Stimulated activated CD4-positive, alpha-beta T cell treated with anti-CD3 and anti-CD28 coated beads, Interleukin-12 subunit alpha, Interleukin-12 subunit beta, amount 100 ng/mL, for 4 hours (primary cell): ENCODE measurements at places on chromosomes 7 and 10.

DNA sequence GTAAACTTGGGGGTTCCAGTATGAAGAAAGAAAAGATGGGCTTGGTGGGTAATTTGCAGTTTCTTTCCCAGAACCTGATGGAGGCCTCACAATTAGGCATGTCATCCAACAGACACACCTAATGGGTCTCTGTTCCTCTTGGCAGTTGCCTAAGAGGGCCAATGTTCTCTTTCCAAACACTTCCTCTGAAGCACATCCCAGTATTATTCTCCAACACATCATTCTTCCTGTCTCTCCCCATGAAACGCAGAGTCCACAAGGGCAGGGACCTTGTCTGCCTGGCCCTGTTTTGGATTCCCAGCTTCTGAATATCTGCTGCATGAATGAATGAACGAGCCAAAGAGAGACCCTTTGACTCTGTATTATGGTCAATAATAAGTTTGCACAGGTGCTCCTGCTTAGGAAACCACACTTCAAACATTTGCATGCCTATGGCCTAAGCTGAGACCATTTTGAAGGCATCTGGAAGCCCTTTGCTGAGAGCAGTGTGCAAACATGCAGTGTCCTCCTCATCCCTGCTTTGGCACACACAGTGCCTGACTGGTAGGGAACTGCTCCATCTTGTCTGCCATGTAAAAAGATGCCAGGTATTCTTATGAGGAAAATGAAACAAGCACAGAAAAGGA, 100.9 kb upstream of the CHST15 start:
- DNase-seq = no peak

DNA sequence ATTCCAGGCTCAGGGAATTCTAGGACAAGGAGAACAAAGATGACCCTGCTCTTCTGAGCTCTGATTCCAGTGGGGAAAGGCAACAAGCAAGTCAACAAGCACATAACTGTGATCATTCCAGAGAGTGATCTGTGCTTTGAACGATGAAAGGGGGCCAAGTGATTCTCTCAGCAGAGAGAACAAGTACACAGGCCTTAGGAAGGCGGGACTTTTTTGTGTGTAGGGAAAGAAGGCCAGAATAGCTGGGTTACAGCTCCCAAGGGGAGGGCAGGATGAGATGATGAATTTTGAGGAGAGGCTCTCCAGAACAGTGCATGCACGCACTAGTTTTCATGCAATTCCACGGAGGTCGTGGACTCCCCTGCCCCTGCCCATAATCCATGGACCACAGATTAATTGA, 565.2 kb downstream of the SDK1 start:
- no peak for DNase-seq

- DNase-seq = no peak
Measured at GRCh38 chr10:100008708-100009282, 952 bp downstream of the DNMBP start.

GRCh38 chr7:66679633-66680244, 51.1 kb downstream of the KCTD7 start:
- no peak for DNase-seq

DNA sequence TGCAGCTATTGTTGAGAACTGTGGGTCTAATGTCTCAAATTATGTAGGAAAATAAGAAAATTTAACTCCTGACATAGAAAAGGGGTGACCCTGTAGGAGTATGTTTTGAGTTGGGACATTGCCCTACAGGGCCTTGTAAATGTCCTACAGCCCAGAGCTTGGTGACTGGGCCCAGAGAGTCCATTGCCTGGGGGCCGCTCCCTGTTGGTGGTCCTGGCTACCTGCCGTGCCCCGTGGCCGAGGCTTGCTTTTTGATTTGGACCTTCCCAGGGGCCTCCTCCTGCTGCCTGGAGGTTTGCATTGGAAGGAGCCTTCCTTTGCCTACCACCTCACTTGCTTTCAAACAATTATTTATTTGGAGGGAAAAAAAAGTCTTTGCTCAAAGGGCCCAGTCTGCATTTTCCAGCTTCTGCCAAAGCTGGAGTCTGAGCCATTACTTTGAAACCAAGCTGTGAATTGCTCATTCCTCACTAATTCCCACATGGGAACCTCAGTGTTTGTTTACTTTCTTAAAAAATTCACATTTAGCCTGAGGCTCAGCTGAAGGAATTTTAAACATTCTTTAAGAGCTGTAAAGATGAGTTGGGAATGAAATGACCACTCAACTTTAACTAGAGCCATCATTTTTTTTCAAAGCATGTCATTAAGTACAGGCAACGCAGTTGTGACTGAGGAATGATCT, 355.0 kb downstream of the GLRX3 start:
- no peak for DNase-seq

GRCh38 chr7:87216701-87217508, 2.6 kb downstream of the TMEM243 start:
- no peak for DNase-seq

- no peak for DNase-seq
Measured at GRCh38 chr7:151373599-151373998, 32.0 kb downstream of the NUB1 start.

DNA sequence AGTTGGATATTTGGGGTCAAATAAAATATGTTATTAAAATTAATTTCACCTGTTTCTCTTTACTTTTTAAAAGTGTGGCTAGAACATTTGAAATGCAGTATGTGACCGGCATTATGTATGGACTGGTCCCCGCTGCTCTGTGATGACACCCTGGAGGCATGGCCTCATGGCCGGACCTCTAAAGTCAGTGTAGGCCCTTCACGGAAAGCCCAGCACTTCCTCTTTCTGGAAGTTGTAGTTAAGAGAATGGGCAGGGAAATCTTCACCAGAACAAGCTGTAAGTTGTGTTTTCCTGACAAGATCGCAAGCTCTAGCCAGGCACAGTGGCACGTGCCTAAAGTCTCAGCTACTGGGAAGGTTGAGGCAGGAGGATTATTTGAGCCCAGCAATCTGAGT, 38.3 kb upstream of the SRGN start:
- DNase-seq = no peak

DNA sequence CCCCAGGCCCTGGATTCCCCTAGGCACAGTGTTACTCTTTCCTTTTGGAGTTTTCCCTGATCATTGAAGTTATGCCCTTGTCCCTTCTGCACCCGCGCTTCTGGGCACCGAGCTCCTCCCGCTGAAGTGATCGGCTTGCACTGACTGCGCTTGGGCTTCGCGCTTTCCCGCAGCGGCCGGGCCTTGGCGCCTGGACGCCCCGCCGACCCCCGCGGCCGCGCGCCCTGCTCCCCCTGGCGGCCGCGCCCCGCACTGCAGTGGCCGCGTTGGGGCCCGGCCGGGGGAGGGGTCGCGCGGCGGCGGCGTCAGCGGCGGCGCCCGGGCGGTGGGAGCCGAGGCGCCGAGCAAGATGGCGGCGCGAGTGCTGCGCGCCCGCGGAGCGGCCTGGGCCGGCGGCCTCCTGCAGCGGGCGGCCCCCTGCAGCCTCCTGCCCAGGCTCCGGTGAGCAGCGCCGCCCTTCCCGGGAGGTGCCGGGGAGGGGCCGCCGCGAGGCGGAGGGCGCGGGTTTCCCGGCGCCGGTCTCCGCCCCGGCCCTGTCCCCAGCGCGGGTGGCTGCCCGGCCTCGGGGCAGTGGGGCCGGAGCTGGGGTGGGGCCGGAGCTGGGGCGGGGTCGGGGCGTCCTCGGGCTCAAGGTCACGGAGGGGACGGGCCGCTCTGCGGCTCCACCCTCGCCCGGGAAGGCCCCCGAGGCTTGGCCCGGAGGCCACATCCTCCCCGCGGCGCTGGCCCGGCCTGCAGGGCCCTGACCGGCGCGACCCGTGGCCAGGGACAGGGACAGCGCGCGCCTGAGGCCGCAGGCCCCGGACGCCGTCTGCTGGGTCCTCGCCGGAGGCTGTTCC, at the start of gene NIPSNAP2:
TSS of gene NIPSNAP2 (plus strand) at position 325 of the 839 bp plus-strand sequence. CDS start at position 350, 25 bp downstream.
- peak; percentile 68 for DNase-seq

DNA sequence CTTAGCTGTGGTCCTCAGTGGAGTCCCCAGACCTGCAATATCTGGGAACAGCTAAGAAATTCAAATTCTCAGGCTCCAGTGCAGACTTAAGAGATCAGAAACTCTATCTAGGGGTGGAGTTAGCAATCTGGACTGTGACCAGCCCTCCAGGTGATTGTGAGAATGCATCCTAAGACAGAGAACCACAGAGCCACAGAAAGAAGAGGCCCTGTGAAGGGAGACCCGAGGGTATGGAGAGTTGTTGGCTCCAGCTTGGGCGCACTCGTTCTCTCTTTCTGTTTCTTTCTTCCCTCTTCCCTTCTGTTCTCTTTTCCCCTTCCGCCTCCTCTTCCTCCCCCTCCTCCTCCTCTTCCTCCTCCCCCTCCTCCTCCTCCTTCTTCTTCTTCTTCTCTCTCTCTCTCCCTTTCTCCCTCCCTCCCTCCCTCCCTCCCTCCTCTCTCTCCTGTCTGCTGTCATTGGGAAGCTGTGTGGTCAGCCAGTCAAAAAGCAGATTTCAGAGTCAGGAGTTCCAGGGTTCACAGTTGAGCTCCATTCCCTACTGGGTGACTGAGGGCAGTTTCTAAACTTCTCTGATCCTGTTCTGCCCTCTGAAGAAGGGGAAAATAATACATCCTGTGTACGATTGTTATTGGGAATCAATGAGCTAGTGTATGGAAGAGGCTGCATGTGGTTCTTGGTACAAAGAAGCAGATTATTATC, 62.1 kb upstream of the STEAP1B start:
- no peak for DNase-seq

DNA sequence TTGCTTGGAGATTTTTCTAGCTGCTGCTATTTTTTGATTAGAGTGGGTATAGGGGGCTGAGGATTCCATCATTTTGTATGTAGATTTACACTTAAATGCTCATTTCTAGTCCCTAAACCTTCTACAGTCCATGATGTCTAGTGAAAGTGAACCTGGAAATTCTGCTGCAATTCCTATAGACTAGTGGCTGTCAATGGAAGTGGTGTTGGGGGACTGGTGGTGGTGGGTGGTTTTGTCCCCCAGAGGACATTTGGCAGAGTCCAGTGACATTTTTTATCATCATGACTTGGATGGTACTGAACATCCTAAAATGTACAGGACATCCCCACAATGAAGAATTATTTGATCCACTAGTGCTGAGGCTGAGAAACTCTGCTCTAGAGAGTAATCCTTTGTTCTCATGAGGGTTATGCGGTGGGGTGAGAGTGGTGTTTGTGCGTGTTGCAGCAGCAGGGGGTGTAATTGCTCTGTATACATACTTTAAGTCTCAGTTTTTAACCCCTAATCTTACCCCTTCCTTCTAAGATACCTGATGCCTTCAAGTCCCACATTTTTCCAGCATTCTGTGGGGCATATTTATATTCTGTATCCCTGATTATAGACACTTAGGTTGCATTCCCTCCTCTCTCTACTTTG, 35.0 kb downstream of the KIF11 start:
- DNase-seq = no peak

DNA sequence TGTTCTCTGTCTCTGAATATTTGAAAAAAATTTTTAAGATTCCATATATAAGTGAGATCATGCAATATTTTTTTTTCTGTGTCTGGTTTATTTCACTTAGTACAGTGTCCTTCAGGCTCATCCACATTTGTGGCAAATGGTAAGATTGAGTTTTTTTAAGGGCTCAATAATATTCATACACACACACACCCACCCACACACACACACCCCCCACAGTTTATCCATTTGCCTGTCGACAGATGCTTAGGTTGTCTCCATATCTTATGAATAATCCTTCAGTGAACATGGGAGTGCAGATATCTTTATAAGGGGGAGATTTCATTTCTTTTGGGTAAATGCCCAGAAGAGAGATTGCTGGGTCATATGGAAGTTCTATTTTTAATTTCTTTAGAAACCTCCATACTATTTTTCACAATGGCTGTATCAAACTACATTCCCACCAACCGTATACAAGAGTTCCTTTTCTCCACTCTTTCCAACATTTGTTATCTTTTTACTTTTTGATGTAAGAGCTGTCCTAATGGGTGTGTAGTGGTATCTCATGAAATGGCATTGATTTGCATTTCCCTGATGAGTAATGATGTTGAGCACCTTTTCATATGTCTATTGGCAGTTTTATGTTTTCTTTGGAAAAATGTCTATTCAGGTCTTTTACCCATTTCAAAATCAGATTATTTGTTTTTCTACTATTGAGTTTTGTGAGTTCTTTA, 35.0 kb downstream of the AUTS2 start:
- DNase-seq = no peak

GRCh38 chr10:97234400-97234799, 48.6 kb upstream of the SLIT1 start:
- DNase-seq = no peak

DNA sequence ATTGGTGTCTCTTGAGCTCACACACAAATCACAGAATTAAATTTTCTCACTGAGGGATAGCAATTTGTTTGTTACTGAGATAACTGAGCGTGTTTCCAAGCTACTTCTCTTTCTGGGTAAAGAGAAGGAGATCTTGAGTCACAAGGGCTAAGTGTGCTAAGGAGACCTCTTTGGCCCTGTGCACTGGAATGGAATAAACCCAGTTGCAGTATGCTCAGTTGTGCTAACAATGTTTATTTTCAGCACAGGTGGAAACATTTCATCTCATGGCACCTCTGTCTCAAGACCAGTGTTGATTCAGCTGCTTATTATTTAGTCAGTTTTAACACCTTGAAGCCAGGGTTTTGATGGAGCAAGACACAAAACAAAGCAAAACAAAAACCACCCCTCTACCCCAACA, 22.5 kb upstream of the UBE2H start:
- no peak for DNase-seq

GRCh38 chr7:139566075-139566474, 42.6 kb downstream of the CLEC2L start:
- DNase-seq = no peak

DNA sequence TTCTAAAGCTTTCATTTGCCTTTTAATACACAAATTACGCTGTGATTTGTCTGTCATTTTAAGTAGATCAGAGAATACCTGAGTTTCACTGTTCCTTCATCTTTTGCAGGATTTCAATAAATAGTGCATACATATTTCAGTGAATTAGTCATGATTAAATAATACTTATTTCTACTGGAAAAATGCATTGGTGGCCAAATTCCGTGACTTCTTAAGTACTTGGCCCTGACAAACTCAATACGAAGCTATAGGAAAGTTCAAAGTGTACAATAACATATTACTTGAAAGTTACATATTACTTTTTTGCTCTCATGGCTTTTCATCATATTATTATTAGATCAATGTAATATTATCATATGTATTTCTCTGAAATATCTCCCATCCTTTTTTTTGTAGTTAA, 16.1 kb upstream of the PLXDC2 start:
- DNase-seq = no peak

DNA sequence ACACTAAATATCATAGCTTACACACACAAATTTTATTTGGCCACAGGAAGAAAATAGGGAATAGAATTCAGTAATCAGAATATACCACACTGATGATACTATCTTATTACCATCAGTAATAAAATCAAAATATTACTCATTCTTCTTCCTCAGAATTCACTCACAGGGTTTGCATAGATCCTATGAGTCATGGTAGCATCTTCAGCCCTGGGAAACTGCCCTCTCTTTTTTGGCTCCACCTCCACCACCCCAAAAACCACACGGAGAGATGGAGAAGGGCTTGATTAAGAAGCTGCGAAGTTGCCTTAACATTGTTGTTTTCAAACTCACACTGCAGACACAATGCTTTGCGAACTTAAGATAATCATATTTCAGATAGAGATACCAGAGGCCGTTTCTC, 154.1 kb upstream of the AHR start:
- peak; percentile 40 for DNase-seq

- no peak for DNase-seq
Measured at GRCh38 chr10:90288391-90288933, 569.4 kb downstream of the HTR7 start.
